B cell (primary cell): ENCODE measurements at places on chromosomes 13 and 19. TPM values are rescaled to one million over a fixed set of nuclear protein-coding genes. Genes with fewer than 3 reads are reported as not detected.

GRCh38 chr13:84812078-84812477 is 929.8 kb upstream of the SLITRK1 start:
- no peak overlapping the region for H3K27ac ChIP-seq
- H3K36me3 ChIP-seq = no peaks in the 10 kb centered on the region
- no peaks in the 10 kb centered on the region for H3K4me1 ChIP-seq
- no peak overlapping the region for H3K4me3 ChIP-seq

GRCh38 chr13:40498461-40498860 is 168.0 kb downstream of the FOXO1 start:
- no peak for DNase-seq
- no peaks in the 10 kb centered on the region for H3K27me3 ChIP-seq
- no peaks in the 10 kb centered on the region for H3K36me3 ChIP-seq
- H3K27ac ChIP-seq = no peak overlapping the region
- H3K4me1 ChIP-seq = peaks cover 27% of the 10 kb centered on the region
- no peak overlapping the region for H3K4me3 ChIP-seq

- DNase-seq = no peak
- peak overlapping the region; percentile 19 for H3K27ac ChIP-seq
- H3K4me1 ChIP-seq = peaks cover 21% of the 10 kb centered on the region
These were observed 17.3 kb downstream of the UPF1 start for GRCh38 chr19:18848878-18849661.

NDUFA11 gene
- total RNA-seq = 107 and 115 TPM in 2 replicates

ZNF230 gene
- total RNA-seq = 16.8 TPM in 2 replicates

KIR2DL4 gene
- total RNA-seq = not detected in 2 replicates

CYP2F1 gene
- total RNA-seq = not detected in 2 replicates
